Head of caudate nucleus (tissue), 42 donors: ENCODE measurements at places on chromosomes 6 and 20.

GRCh38 chr6:16659466-16660156 is 101.6 kb downstream of the ATXN1 start:
- no peak for DNase-seq

- DNase-seq: no peak
These were observed 333.5 kb downstream of the NRN1 start for GRCh38 chr6:5673019-5673790.

DNA sequence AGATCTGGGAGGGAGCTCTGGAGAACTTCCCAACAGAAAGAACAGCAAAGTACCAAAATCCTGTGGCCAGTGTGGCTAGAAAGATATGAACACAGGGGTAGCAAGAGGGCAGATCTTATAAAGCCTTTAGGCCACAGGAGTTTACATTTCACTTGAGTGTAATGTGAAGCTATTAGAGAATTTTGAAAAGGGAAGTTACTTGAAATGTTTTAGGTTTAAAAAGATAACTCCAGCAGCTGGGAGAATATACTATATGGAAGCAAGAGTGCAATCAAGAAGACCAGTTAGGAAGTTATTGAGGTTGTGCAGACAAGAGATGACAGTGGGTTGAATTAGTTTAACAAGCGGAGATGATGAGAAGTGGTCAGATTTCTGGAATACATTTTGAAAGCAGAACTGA is 7.9 kb downstream of the SUPT3H start:
- DNase-seq: no peak

DNA sequence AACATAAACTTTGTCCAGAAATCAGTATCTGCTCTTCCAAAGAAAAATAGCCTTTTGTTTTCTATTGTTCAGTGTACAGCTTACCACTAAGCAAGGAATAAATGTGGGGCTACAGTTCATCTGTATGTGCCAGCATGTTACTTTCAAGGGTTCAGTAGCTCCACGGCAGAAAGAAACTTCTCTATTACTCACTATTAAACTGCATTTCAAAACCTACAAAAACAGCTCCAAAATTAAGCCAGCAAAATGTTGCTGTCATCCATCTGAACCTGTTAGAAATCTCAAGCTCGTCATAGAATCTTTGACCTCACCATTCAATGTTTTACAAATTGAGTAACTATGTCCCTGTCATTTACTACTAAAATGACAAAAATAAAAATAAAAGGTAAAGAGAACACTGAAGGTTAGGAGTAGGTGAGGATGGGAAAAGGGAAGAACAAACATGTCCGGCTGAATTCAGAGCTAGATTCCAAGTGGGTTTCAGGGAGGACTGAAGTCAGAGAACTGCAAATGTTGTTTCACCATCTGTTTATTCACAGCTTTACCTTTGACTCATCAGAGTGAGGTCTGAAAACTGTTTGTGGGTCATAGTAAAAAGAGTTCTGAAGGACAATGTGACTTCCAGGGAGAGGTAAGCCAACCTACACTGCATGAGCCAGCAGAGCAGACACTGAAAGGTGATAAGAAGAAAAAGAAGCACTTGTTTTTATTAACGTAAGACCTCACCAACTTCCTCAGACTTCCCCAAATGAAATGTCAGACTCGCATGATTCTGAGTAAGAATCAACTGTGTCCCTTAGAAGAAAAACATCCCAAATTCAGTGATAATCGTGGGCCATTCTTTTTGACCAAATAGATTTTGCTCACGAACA is 62.0 kb downstream of the ATXN1 start:
- DNase-seq: no peak

- no peak for DNase-seq
These were observed 207.7 kb upstream of the JARID2 start for GRCh38 chr6:15038013-15038791.

- peak; percentile 24 for DNase-seq
These were observed 311.9 kb upstream of the SULF2 start for GRCh38 chr20:48096957-48097890.

DNA sequence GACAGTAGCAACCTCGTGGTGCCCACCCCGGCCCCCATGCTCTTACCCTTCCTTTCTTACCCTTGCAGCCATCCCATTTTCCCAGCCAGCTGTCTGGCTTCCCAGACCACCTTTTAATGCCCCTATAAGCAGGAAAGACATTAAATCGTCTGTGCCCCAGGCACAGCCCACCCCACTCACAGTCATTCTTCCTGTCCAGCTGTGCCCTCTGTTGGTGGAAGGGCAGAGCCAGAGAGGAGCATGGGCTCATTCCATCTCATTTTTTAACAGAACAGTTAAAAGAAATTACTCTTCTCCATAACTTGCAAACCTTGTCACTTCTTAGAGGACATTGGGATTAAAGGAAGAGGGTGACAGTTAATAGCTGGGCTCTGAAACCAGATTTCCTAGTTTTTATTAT is 240.5 kb downstream of the NRN1 start:
- DNase-seq: no peak

DNA sequence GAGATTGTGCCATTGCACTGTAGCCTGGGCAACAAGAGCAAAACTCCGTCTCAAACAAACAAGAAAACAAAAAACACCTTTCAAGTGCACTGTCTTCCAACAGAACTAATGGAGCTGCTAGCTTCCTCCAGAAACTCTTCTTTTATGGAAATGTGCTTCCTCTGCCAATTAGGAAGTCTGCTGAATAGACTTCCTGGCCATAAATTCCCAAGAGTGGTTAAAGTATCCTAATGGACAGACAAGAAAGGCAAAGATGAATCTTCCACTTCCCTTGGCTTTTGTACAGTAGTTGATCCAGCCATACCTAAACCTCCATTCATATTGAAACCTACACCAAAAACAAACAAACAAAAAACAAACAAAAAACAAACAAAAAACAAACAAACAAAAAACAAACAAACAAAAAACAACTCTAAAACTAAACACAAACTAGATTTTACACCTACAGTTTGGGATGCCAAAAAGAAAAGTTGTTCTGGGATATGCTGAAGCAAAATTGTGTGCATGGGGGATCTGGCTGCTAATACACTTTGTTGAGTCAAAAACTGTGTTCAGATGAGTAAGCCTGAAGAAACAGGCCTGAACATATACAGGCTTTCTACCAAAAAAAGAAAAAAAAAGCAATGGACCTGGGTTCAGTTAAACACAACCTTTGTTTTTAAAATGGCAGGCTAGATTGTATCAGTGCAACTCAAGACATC is 59.8 kb upstream of the CARMIL1 start:
- no peak for DNase-seq

GRCh38 chr6:107574856-107575255 is 84.9 kb downstream of the SOBP start:
- DNase-seq: no peak

DNA sequence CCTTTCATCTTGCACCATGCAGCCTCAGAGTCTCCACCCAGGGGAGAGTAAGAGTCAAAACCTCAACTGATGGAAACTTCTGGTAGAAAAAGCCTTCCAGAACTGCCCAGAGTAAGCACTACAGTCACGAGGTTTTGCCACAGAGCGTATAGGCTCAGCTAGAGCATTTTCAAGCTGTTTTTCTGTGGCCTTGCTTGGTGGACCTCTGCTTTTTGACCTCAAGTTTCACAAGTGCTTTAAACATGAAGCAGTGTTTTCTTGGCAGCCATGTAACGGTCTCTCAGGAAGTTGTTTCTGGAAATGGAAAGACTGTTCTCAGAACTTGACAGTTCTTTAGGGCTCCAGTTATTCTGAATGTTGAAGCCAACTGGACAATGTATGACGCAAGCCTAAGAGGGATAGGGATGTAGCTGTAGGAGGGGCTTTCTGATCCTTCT is 146.5 kb downstream of the ZDHHC14 start:
- no peak for DNase-seq

- DNase-seq: no peak
These were observed 49.3 kb downstream of the LYRM4 start for GRCh38 chr6:5211492-5211891.

GRCh38 chr20:50405915-50406609 is 104.1 kb upstream of the PTPN1 start:
- no peak for DNase-seq

- peak; percentile 83 for DNase-seq
These were observed at the start of gene ID4 for GRCh38 chr6:19836799-19837510. Gene ID4 (plus strand): TSS chr6:19837370. CDS start chr6:19837755, 385 bp downstream.

DNA sequence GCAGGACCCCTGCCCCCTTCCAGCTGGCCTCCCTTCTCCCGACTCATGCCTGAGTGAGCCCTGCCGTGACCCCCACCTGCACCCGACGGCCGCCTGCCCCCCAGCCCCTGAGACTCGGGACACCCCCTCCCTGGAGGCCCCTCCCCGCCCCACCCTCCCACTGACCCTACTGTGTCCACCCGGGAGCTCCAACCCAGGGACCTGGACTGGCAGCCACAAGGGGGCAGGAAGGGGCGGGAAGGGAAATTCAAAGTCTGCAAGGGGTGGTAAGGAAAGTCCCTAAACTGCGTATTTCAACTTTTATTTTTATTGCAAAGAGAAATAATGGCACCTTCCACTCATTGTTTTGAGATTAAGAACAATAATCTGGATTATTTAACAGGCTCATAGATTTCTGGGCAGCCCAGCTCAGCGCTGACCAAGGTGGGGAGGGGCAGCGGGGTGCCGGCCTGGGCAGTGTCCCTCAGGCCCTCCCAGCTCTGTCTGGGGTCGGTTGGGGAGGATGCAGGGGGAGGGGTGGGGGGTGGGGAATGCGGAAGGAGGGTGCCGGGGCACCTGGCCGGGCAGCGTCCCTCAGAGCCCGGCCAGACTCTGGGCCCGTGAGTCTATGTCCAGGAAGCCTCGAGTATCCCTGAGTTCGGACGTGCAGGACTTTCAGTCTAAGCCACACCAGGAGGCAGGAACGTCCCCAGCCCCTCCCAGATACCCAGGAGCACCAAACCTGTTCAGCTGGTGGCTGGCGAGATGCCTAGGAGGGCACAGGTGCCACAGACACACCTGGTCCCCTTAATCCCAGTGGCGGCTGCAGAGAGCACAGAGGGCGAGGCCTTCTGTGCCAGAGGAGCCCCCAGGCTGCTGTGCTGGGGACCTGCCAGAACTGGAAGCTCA is 1.3 kb upstream of the PTK6 start:
- no peak for DNase-seq

GRCh38 chr6:32337186-32337805 is 34.4 kb downstream of the TSBP1 start:
- no peak for DNase-seq

GRCh38 chr6:170433163-170434116 is 119.7 kb downstream of the PSMB1 start:
- no peak for DNase-seq

GRCh38 chr20:63035603-63036185 is 28.9 kb upstream of the BHLHE23 start:
- DNase-seq: no peak

GRCh38 chr6:107690643-107691061 is 133.5 kb downstream of the SCML4 start:
- DNase-seq: no peak

GRCh38 chr20:50285376-50286173 is 94.9 kb downstream of the CEBPB start:
- DNase-seq: no peak

- DNase-seq: no peak
These were observed 259.6 kb upstream of the EPHA7 start for GRCh38 chr6:93678841-93679454.

- no peak for DNase-seq
These were observed 119.7 kb downstream of the MAP3K4 start for GRCh38 chr6:161111261-161111660.

DNA sequence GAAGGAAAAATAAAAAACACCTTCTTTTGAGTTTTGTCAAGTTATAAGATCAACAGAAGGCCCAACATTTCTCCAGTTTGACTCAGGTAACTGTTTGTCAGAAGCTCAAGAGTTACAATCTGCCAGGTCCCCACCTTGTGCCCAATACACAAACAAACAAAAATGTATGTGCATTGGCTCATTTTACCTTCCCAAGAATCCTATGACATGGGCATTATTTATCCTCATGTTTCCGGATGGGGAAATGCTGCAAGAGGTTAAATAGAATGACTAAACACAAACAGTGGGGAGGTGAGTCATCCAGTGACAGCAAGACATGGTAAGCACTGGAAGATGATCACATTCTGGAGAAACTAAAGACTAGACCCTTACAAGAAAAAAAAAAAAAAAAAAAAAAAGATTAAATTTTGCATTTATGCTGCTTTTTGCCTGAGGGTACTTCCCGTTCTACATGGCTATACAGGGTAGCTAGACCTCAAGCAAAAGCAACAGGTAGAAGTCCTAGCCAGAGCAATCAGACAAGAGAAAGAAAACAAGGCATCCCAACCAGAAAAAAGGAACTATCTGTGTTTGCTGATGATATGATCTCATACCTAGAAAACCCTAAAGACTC is 23.6 kb upstream of the ANKRD60 start:
- DNase-seq: no peak

DNA sequence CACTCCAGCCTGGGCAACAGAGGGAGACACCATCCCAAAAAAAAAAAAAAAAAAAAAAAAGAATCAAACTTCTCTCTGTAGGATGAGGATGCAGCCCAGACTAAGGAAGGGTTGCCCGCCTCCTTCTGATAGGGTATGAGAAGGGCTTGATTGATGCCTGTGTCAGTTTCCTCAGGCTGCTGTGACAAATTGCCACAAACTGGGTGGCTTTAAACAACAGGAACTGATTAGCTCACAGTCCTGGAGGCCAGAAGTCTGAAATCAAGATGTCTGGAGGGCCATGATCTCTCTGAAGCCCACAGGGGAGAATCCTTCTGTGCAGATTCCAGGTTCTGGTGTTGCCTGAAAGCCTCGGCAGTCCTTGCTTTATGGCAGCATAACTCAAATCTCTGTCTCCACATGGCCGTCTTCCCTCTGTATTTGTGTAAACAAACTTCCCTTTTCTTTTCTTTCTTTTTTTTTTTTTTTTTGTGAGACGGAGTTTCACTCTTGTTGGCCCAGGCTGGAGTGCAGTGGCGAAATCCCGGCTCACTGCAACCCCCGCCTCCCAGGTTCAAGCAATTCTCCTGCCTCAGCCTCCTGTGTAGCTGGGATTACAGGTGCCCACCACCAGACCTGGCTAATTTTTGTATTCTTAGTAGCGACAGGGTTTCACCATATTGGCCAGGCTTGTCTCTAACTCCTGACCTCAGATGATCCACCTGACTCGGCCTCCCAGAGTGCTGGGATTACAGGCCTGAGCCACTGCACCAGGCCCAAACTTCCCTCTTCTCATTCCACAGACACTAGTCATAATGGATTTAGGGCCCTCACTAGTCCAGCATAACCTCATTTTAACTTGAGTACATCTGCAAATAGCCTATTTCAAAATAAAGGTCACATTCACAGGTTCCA is 11.2 kb upstream of the CDK19 start:
- DNase-seq: no peak

DNA sequence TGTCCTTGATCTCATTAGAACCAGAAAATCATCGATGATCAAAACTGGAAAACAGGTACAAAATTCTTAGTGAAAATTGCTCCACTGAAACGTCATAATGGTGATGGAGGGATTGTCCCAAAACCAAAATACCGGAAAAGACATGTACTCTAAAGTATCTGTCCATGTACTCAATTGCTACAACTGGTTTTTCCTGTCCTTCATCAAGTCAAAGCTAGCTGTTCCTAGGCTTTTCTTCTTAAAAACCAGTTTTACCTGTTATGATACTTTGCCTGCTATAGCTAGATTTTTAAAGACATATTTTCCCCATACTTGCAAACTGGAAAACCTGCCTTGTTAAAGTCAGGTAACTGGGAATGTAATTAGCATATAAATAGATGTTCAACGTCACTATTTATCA is 50.5 kb upstream of the LRRC1 start:
- no peak for DNase-seq

- DNase-seq: no peak
These were observed 95.0 kb downstream of the ERMARD start for GRCh38 chr6:169846286-169847056.

GRCh38 chr20:6490849-6491248 is 276.6 kb upstream of the BMP2 start:
- no peak for DNase-seq

GRCh38 chr6:148868314-148868713 is 121.5 kb downstream of the UST start:
- no peak for DNase-seq

- DNase-seq: no peak
These were observed 49.1 kb downstream of the FGD2 start for GRCh38 chr6:37054580-37054979.
